ENCODE measurements at places on chromosomes 11 and 22.

GRCh38 chr11:75351541-75351790, at the start of gene ARRB1:
TSS of gene ARRB1 (minus strand) at chr11:75351661. CDS start at chr11:75351607, 54 bp downstream.
- peak; percentile 22 for DNase-seq

DNA sequence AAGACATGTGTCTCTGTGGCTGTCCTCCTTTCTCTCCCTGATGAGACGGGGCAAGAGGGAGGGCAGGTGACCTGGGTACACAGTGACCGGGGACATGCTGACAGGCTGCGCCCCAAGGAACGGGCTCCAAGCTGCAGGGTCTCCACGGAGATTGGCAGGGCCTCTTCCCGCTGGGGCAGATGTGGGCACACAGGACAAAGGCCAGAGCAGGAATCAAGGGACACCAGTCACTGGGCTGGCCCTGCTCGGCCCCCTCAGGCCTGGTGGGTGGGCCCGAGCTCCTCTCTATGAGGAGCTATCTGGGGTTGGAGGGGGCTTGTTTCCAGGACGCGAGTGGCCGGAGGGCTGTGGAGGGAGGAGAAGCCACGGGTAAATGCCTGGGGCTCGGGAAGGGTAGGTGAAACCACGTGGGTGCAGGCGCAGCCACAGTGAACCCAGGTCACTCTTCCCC, 11.2 kb downstream of the PNPLA5 start:
- DNase-seq = no peak

DNA sequence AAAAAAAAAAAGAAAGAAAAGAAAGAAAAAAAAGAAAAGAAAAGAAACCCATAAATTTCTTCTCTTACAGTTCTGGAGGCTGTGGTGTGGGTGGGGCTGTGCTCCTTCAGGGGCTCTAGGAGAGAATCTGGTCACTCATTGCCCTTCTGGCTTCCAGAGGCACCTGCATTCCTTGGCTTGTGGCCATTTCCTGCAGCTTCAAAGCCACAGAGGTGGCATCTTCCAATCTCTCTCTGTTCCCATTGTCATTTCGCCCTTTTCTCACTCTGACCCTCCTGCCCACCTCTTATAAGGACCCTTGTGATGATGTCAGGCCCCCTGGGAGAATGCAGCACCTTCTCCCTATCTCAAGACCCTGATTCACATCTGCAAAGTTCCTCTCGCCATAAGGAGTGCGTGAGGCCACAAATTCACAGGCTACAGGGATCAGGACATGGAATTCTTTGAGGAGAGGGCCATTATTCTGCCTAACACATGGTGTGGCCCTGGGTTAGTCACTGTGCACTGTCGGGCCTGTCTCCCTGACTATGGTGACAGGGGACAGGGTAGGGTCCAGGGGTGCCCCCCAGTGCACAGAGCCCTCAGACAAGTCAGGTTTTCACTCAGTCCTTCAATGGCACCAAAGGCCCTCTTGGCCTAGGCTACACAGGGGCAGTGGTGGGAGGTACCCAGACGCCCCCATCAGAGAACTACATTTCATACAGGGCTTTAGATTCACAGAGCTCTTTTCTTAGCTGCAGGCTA, 38.6 kb upstream of the PRR5 start:
- no peak for DNase-seq

DNA sequence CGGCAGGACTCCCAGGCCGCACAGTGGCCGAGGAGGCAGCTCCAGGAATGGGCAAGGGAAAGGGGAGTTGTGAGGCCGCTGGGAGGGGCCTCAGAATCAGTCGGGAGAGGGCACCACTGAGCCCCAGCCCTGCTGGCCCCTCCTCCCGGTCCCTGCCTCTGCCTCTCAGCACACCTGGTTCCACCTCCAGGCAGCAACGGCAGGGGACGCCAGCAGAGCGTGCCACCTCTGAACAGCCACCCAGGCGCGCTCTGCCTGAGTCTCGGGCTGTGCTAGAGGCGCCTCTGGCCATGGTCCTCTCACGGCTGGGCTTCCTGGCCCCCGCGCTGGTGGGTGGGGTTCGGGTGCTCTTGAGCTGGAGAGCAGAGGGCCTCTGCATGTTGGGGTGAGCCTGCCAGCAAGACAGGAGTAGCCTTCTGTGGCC, 33.0 kb downstream of the MOB2 start:
- DNase-seq = no peak

DNA sequence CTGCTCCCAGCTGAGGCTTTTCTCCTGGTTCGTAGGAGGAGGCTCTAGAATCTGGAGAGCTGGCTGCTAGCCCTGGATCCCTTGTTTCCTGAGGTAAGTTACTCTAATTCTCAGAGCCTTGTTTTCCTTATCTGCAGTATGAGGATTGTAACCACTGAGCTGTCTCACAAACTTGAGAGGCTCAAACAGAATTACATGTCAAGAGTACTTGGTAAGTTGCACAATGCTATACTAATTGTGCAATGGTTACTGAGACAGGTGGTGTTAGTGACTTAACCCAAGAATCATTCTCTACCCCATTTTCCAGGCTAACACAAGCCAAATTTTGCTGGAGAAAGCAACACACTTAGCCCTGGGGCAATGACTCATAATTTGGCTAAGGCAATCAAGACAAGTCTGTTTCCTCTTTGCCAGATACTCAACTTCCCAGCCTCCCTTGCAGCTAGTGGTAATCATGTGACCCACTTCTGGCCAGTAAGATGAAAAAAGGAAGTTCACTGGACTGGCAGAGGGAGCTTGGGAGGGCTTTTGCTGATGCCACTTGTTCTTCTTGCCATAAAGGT, 348.0 kb downstream of the TENM4 start:
- no peak for DNase-seq

- peak; percentile 59 for DNase-seq
Measured at GRCh38 chr11:58592760-58593472, 14.1 kb downstream of the ZFP91 start.

DNA sequence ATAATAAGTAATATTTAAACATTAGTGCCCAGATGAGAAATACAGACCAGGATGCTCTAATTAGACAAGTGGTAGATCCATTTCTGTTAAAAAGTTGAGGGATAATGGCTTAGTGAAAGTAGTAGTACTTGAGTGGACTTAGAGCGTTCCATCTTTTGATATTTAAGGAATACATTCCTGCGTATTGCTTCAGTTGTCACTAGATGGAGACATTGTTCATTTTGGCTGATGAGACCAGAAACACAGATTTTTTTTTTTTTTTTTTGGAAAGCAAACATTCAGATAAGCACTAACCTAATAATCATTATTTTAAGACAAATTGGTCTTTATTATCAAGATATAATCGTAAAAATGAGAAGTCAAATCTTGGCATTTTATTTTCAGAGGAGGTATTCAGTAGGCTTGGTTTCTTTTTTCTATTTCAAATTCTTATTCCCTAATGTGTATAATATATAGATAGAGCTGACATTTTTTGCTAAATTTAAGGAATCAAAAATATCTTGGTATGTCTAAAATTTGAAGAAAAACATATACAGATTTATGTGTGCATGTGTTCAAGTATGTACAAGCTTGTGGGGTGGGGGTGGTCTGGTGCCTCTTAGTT, 92.9 kb downstream of the DYNC2H1 start:
- no peak for DNase-seq

- DNase-seq = peak; percentile 30
Measured at GRCh38 chr11:113137713-113138529, 176.5 kb upstream of the TTC12 start.

GRCh38 chr11:2807025-2807681, 78.4 kb downstream of the CDKN1C start:
- no peak for DNase-seq

DNA sequence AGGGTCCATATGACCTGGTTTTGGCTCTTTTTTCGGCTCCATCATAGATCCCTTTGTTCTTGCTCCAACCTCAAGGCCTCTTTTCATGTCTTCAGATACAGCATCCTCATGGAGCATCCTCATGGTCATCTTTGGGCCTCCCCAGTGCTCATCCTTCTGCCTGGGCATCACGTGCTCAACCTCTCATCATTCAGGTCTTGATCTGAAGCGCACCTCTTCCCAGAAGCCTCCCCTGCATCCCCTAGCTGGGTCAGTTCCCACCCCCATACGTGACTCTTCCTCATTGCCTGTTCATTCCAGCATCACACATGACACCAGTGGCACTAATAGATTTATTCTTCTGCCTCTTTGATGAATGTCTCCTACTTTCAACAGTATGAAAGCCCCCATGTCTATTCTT, 192.2 kb downstream of the MIAT start:
- DNase-seq = no peak

GRCh38 chr22:32043391-32043790, 330 bp downstream of the SLC5A1 start:
- no peak for DNase-seq

GRCh38 chr22:27815826-27816530, 14.4 kb upstream of the MN1 start:
- DNase-seq = no peak

GRCh38 chr11:119375337-119376196, 5.9 kb downstream of the USP2 start:
- DNase-seq = no peak

Measured in NCI-H1436 (cell line).